ENCODE measurements at places on chromosomes 13 and 19. TPM values are rescaled to one million over a fixed set of nuclear protein-coding genes. Genes with fewer than 3 reads are reported as not detected.

DNA sequence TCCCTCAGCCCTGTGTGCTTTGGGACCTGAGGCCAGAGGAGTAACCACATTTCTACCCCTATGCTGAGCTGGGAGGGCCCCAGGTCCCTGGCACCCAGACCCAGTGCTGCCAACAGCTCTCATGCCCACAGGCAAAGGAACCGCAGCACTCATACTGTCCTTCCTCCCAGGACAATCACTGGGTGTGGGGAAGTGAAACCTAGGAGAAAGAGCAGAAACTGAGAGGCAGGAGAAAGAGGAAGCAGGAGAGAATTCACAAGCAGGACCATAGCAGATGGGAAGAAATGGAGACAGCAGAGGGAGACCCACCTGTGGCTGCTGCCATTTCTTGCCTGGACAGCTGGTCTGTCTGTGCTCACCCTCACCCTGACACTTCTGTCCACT, 18.9 kb downstream of the CCDC97 start:
- no peak for DNase-seq

DNA sequence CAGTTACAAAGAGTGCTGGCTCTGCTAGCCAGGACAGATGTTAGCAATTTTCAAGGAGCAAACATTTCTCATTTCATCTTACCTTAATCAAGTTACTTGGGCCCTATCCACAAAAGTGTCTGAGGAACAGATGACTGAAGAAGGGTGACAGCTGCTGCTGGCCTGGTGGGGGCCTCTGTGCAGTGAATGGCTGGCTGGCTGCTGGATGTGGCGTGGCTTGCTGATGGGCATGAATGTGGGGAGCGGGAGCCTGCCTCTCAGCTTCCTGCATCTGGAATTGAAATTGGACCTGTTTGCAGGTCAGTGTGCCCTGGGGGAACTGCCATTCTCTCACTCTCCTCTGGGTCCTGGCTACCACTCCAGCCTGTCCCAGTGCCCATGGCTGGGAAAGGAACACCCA, 94.7 kb downstream of the RGCC start:
- no peak for DNase-seq

DNA sequence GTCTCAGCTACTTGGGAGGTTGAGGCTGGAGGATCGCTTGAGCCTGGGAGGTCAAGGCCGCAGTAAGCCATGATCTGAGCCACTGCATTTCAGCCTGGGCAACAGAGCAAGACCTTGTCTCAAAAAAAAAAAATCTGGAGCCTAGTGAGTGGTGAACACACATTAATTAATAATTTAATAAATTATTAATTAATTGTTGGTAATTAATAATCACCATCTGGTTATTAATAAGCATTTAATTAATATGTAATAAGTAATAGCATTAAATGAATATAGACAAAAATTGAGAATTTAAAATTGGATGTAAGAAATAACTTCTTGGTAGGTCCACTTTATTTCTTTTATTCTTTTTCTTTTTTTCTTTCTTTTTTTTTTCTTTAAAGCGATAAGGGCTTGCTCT, 31.9 kb upstream of the CEBPA start:
- DNase-seq, result no peak

DNA sequence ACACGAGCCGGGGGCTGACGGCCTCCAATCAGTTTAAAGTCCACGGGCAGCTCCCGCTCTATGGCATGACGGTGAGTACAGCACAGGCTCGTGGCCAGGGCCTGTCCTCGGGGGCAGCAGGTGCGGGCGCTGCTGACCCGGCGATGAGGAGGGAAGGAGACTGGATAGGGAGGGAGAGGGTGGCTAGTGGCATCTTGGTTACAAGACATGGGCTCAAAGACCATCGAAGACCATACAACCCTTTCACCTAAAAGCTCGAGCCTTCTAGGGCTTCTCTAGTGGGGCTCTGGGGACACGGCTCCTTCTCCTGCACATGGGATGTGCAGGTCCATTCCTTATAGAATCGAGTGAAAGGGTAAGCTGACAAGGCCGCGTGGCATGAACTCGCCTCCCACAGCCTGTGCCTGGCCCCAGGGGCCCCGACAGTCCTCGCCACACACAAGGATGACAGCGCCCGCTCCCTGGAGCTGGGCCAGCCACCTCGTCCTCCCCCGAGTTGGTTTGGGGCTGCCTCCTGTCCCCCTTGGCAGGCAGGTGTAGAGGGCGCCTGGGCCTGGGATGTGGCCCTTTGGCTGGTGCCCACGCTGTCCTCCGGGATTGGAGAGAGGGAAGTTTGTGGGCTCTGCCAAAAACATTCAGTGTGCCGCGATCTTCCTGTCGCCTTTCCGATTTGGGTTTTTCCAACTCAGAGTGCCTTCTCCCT, 137.6 kb downstream of the STK24 start:
- no peak for DNase-seq

DNA sequence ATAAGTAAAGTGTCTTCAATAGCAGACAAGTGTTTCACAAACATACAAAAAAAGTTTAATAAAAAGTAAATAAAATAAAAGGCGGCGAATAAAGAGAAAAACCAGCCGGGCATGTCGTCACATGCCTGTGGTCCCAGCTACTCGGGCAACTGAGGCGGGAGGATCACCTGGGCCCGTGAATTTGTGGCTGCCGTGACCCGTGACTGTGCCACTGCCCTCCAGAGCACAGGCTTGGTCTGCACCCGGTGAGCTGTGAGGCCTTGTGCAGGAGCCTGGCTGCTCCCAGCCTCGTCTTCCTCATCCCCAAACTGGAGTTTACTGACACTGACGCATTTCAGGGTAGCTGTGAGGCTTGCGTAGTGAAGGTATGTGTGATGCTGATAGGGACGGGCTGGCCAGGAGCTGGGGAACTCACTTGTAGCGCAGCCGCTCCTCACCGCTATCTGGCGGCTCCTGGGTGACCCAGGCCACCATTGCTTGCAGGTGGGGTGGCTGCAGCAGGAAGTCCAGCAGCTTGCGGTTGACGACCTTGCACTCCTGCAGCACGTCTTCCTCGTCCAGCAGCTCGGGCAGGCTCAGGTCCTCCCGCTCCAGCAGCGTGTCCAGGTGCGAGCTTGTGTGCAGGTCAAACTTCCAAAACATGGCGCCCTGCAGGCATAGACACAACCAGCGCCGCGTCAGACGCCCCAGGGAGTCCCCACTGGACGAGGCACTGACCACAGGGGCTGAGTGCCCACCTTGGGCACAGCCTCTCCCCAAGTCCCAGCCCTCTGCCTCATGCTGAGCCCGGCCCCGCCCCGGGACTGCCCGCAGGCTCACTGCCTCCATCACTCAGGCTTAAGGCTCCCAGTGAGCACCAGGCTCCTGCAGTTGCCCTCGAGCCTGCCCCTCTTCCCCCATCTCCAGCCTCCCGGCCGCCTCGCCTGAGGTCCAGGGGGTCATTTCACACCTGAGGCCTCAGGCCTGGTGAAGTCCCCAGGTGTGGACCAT, 12.1 kb downstream of the PPP6R1 start:
- no peak for DNase-seq

GRCh38 chr13:73961181-73961580, 173.0 kb downstream of the KLF12 start:
- DNase-seq, result no peak

- DNase-seq, result no peak
These were observed 5.1 kb downstream of the FXYD5 start for GRCh38 chr19:35159606-35160005.

DNA sequence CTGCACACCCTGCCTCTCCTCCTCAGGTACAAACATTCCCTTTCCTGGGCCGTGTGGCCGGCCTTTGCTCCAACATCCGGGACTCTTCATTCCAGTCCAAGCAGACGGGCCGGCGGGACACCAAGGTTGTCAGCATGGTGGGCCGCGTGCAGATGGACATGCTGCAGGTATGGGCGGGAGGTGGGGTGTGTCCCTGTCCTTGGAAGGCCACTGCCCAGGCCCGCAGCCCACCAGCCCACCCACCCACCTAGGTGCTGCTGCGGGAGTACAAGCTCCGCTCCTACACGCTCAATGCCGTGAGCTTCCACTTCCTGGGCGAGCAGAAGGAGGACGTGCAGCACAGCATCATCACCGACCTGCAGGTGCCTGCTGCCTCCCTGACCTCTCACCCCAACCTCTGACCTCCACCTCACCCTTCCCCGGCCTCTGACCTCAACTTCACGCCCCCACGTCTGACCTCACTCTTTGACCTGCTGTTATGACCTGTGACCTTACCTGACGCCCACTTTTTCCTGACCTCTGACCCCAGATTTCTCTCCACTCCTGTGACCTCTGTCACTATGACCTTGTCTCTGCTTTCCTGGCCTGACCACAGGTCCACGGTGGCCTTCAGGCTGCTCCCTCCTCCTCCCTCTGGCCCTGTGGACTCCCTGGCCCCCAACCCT, 12.4 kb upstream of the SPIB start:
- no peak for DNase-seq

DNA sequence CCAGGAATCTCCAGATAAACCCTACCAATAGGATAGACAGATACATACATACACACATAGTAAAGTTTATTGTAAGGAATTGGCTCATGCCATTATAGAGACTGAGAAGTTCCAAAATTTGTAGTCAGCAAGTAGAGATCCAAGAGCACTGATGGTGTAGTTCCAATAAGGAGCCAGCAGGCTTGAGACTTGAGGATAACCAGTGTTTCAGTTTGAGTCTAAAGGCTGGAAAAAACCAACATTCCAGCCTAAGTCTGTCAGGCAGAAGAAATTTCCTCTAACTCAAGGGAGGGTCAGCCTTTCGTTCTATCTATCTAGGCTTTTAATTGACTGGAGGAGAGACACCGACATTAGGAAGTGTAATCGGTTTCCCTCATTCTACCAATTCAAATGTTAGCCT, 110.2 kb upstream of the TSHZ3 start:
- no peak for DNase-seq

DNA sequence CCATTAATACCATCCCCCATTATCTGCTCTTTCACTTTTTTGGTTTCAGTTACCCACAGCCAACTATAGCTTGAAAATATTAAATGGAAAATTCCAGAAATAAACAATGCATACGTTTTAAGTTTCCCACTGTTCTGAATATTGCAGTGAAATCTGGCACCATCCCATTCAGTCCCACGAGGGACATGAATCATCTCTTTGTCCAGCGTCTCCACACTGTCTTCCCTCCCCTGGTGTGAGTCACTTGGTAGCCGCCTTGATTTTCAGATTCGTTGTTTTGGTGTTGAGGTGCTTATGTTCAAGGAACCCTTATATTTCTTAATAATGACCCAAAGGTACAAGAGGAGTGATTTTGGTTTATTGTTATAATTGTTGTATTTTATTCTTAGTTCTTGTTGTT, 246.1 kb downstream of the DCT start:
- DNase-seq, result peak; percentile 69

GRCh38 chr13:48511621-48512230, 21.2 kb downstream of the RCBTB2 start:
- no peak for DNase-seq

DNA sequence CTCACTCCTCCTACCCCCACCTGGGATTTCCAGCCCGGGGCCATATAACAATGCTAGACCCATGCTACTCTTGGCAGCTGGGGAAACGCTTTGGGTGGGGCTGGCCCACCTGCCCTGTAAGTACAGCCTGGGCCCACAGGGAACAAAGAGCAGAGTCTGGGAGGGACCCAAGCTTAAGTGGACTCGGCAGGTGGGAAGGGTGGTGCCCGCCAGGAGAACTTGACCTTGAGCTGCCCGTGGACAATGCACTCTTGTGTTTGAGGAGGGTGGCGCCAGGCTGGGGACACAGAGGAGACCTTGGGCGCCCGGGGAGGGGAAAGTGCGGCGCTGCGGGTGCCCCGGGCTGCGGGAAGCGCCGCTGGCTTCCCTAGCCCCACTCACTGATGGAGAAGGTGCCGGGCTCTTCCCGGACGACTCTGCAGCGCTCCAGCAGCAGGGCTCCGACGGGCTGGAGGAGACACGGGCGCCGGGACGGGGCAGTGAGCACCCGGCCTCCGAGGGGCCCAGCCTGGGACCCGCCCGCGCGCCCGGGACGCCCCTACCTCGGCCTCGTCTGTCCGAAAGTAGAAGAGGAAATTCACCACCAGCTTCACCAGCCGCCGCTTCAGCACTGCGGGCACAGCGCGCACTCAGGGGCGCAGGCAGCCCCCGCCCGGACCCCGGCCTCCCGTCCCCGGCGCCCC, 607 bp downstream of the PLEKHJ1 start:
- no peak for DNase-seq

- DNase-seq, result no peak
These were observed 839 bp downstream of the MPHOSPH8 start for GRCh38 chr13:19634256-19634740.

DNA sequence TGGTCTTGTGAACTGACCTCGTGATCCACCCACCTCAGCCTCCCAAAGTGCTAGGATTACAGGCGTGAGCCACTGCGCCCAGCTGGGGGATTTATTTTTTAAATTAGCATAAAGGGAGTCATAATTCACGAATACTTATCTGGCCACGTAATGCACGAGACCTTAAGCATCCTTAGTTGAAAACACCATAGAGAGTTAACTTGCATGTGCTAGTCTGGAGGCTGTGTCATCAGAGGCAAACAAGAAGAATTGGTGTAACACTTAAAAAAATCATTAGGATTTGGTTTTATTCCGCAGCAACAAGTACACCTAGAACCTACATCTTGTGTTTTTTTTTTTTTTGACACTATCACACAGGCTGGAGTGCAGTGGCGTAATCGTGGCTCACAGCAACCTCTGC, 19.1 kb downstream of the KLF5 start:
- DNase-seq, result no peak

GRCh38 chr13:33323801-33324510, 38.4 kb upstream of the STARD13 start:
- no peak for DNase-seq

GRCh38 chr19:10143681-10144080, 24.0 kb upstream of the EIF3G start:
- no peak for DNase-seq

DNA sequence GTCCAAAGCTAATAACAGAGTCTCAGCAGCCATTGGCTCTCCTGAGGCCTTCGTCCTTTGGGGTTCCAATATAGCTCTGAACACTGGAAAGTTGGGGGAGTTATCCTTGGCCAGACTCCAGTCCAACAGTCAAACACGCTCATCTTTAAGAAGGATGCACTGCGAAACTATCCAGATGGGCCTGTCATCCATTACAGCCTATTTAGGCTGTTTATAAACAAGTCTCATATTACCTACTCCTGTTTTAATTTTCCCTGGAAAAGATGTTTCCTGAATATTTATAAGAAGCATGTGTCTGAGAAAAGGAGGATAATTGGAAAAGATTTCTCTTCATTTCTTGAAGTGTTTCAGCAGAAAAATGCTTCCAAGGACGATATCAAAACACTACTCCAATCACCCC, 170.7 kb downstream of the DCT start:
- no peak for DNase-seq

- no peak for DNase-seq
These were observed 148.7 kb downstream of the COL4A1 start for GRCh38 chr13:110158226-110158625.

GRCh38 chr13:20495087-20496023, 30.3 kb downstream of the CRYL1 start:
- DNase-seq, result peak; percentile 50

- DNase-seq, result peak; percentile 78
These were observed 13.4 kb upstream of the C19orf33 start for GRCh38 chr19:38290631-38291147.

- DNase-seq, result peak; percentile 81
These were observed 899.8 kb upstream of the MIR17HG start for GRCh38 chr13:90447734-90448101.

Gene LMO7
- 36.0 TPM for total RNA-seq

Gene GNG8
- not detected for total RNA-seq

Gene OSCAR
- total RNA-seq, result not detected

Gene PSG11
- not detected for total RNA-seq

Gene RPS19
- total RNA-seq, result 1,845 TPM

Gene ZNF432
- 2.8 TPM for total RNA-seq

Gene ZNF599
- 5.7 TPM for total RNA-seq

Gene IFNL1
- total RNA-seq, result not detected

All from epithelial cell of proximal tubule (primary cell).